ENCODE measurements at places on chromosomes 11 and 22.

DNA sequence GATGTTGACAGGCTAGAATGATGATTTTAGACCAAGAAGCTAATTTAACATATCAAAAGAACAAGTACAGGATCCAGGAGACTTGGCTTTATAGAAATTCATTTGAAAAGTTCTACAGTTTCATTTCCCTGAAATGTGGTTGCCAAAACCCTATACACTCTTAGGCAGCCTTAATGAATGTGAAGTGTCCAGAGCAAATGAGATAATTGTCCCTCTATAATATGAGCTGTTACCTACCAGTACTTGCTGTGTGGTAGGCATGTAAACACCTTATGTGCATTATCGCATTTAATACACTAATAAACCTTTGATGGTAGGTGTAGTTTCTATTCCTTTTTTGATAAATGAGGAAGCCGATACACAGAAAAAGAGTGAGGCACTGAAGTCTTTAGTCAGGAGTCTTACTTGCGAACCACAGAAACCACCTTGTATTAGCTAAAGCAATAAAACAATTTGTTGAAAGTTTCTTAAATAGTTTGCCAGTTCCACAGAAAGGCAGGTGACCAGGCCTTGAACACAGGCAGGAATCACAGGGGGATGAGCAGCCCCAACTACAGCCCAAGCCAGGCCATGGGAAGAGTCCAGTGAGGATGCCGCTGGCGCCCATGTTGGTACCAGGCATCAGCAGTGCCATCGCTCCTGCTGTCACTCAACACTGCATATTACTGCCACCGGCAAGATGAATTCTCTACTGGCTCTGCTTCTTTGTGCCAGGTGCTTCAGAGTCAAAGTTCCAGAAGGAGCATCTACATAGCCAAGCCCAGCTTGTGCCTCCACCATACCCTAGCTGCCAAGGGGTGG, 81.7 kb downstream of the SWAP70 start:
- DNase-seq = no peak

GRCh38 chr11:119100246-119100970, 1.2 kb downstream of the DPAGT1 start:
- DNase-seq = peak; percentile 53

DNA sequence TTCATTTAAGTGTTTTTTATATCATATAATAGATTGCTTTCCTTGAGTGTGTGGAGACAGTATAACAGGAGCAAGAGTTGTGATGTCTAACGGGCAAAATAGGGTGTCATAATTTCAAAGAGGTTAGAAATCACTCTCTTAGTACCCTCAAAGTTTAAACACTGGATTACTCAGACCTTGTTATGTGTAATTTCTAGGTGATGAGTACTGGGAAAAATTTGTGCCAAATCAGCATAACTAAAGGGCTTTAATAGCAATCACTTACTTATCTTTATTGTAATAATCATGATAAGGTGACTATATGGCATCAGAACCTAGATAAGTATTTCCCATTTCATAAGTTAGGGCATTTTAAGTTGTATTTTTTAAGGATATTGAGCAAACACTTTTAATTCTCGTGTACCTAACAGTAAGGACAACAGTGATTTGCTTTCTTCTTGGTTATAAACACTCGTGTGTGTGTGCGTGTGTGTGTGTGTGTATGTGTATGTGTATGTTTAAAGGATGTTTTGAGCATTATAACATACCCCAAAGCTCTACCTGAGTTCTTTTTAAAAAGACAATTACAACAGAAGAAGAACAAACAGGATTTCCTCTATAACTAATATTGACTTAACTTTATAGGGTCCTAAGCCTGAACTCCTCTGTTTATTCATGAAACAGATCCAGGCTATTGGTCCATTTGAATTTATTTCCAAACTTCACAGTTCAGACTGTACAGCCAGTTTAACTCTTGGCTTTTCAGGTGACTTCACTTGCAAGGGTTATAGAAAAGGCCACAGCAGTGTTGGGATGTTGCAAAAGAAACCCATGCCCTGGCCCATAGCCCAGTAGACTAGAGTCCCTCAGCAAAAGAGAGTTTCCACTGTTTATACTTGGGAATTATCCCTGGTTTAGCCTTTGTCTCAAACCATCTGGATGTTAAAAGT, 23.7 kb upstream of the PDE3B start:
- no peak for DNase-seq

DNA sequence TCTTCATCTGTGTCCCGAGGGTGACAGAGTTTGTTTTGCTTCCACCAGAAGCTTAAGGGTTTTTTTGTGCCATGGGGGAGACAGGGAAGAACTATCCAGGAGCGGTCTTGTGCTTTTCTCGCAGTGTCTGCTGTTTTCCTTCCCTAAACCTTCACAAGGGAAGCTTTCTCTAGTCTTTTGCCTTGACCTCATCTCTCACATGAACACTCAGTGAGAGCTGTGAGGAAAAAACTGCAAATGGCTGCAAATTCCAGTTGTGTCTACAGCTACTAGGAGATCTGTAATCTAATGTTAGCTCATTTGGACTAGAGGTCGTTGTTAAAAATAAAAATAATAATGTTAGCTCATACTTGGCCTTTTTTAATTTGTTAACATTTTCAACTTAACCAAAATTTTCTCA, 264.7 kb upstream of the SESN3 start:
- DNase-seq = no peak

GRCh38 chr11:85685125-85685819, 723 bp downstream of the CCDC89 start:
- DNase-seq = peak; percentile 81

GRCh38 chr22:20234760-20235388, 33.2 kb downstream of the RTN4R start:
- DNase-seq = no peak

- no peak for DNase-seq
These were observed 62.1 kb upstream of the LMO1 start for GRCh38 chr11:8325591-8326304.

GRCh38 chr22:31271485-31271884, 20.8 kb downstream of the PIK3IP1 start:
- DNase-seq = no peak

- no peak for DNase-seq
These were observed at the start of gene ADM2 for GRCh38 chr22:50481440-50482106. Gene ADM2, plus strand, starts transcription at chr22:50481543. Its CDS starts 305 bp downstream, at chr22:50481848.

- DNase-seq = no peak
These were observed 1.3 kb downstream of the ACR start for GRCh38 chr22:50739279-50739691.

DNA sequence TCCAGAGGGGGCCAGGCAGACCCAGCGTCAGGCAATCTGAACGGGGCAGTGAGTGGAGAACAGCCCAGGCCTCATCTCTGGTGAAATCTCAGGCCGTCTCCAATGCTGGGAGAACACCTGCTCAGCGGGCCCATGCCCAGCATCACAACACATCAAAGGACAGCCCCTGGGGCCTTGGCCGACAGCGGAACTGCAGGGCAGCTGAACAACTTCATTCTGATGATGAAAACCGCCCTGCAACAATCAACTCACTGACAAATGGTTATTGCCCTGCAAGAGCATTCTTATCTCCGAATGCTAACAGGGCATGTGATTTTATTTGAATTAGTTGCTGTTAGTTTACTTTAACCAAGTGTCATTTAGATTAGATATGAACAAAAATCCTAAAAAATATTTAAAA, 14.6 kb downstream of the CELSR1 start:
- no peak for DNase-seq
